ENCODE measurements at places on chromosomes 16 and 17.

- DNase-seq = peak; percentile 21
Measured at GRCh38 chr16:57186872-57187854, 1.0 kb downstream of the RSPRY1 start.

DNA sequence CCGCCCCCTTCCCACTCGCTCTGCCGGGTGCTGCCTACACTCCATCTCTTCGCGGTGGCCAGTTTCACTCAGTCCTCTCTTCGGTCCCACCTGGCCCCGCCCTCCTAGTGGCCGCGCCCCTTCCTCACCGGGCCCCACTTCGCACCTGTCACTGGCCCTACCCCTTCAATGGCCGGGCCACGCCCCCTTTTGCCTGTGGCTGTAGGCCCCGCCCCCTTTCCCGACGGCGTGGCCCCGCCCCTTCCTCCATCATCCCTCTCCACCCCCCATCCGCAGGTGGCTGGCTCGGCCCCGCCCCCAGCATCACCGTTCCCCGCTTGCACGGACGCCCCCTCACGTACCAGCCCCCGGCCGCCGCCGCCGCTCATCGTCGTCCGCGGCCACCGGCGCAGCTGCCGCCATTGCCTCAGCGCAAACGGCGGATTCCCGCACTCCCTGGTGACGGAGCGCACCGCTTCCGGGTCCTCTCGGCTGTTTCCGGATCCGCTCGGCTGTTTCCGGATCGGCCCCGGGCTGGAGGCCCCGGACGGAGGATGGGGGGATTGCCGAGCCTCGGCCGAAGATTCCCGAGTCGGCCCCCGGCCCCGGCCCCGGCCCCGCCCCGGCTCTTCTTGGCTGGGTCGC, at the start of gene RABEP2:
Gene RABEP2 (minus strand): TSS at position 477 of the 624 bp plus-strand sequence. CDS start 75 bp downstream, at position 402.
- peak; percentile 96 for DNase-seq

DNA sequence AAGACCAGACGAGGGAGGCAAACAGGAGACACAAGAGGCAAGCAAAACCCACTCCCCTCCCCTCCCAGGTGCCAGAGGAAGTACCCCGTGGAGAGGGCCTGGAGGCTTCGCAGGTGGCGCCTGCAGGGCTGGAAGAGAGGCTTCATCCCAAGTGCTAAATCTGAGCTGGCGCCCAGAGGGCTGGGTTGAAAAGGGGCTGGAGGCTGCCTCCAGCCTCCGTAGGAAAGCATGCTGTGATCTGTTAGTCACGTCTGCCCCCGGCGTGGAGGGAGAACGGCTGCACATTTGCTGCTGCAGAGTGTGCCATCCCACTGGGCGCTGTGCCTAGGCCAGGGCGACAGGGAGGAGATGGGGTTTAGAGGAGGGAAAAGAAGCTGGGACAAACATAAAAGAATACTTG, 16.9 kb downstream of the RPH3AL start:
- no peak for DNase-seq

- DNase-seq = no peak
Measured at GRCh38 chr17:82367724-82368524, 3.6 kb upstream of the UTS2R start.

GRCh38 chr16:29674188-29674587, 4.8 kb upstream of the QPRT start:
- no peak for DNase-seq

- peak; percentile 84 for DNase-seq
Measured at GRCh38 chr17:57892146-57892819, 42.4 kb upstream of the MRPS23 start.

- no peak for DNase-seq
Measured at GRCh38 chr17:50843150-50843905, 7.9 kb downstream of the WFIKKN2 start.

- no peak for DNase-seq
Measured at GRCh38 chr17:81037798-81038733, 3.1 kb downstream of the BAIAP2 start.

GRCh38 chr16:72922714-72923113, 125.2 kb downstream of the ZFHX3 start:
- no peak for DNase-seq

- DNase-seq = no peak
Measured at GRCh38 chr17:39861235-39861634, 2.9 kb downstream of the IKZF3 start.

DNA sequence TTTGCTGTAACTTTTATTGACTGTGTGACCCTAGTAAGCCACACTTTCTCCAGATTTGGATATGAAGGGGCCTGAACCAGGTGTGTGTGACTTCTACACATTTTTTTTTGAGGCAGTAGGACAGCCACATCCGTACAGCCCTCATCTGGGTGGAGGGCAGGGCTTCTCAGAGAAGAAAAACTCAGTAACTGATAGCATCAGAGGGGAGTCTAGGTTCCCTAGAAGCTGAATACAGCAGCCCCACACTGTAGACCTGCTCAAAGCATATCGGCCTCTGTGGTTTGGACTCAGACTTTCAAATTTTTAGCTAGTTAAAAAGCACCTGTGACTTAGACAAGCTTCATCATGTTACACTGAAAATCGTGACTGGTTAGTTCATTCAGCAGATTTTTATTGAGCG, 10.8 kb downstream of the PRSS54 start:
- no peak for DNase-seq

- no peak for DNase-seq
Measured at GRCh38 chr16:67673712-67674580, 7.3 kb downstream of the C16orf86 start.

GRCh38 chr16:64397945-64398508, 723.8 kb downstream of the CDH11 start:
- no peak for DNase-seq

DNA sequence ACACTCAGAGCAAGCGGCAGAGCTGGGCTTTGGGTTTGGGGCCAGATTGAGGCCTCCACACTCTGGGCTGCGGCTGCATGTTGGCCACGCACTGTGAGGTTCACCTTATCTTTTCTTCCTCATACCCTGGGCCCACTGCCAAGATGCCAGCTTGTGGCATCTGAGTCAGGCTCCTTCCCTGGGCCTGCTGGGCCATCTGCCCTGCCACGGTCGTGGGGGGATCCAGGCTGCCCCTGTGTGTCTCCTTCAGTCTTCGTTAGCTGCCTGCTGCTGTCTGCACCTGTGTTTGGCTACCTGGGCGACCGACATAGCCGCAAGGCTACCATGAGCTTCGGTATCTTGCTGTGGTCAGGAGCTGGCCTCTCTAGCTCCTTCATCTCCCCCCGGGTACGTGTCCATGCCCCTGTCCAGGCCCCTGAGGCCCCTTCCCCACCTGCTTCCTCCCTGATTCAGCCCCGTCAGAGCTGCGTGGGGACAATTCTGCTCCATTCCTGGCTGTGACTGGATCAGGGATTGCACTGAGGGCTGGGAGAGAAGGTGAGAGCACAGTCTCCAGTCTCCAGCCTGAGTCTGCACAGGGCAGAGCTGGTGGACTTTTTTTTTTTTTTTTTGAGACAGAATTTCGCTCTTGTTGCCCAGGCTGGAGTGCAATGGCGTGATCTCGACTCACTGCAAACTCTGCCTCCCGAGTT, 11.2 kb downstream of the SPNS3 start:
- DNase-seq = no peak

GRCh38 chr17:9855036-9855435, 29.3 kb downstream of the GLP2R start:
- no peak for DNase-seq

- DNase-seq = no peak
Measured at GRCh38 chr17:74325376-74325742, 667 bp upstream of the KIF19 start.

DNA sequence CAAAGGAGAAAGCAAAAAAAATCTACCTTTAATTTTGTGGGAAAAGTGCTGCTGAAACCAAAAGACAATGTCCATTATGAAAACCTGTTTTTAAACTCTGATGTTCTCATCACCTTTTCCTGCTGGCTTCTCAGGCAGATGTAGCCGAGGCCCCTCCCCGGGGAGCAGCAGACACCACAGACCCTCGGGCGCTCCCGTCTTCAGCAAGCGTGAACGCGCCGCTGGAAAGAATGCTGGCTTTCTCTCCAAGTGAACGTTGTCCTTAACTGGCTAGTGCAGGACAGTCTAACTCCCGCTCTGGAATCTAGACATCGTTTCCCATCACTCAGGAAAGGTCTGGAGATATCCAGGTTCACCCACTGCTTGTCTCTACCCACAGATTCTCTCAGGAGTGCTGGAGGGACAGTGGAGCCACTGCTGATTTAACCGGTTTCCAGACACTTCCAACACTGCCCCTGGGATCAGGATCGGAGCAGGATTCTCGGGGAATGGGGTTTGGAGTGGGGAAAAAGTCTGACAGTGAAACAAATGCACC, 211.2 kb downstream of the RBFOX3 start:
- no peak for DNase-seq

- DNase-seq = no peak
Measured at GRCh38 chr16:53048139-53048915, 4.4 kb downstream of the CHD9NB start.

DNA sequence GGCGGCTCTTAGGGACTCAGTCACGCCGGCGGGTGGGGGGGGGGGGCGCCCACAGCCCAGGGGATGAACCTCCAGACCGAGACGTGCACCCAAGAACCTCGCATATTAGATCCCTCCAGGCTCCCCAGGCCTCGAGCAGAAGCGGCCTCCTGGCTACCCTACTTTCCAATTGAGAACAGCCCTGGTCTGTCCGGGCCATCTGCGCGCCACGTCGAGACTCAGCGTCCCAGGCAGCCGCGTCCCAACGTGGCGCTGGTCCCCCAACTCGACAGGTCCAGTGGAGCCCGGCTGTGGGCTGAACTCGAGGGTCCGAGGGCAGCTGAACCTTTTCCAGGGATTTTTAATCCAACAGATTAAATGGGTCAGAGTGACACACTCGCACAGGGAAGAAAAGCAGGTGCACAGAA, 2.3 kb upstream of the IRX3 start:
- no peak for DNase-seq

DNA sequence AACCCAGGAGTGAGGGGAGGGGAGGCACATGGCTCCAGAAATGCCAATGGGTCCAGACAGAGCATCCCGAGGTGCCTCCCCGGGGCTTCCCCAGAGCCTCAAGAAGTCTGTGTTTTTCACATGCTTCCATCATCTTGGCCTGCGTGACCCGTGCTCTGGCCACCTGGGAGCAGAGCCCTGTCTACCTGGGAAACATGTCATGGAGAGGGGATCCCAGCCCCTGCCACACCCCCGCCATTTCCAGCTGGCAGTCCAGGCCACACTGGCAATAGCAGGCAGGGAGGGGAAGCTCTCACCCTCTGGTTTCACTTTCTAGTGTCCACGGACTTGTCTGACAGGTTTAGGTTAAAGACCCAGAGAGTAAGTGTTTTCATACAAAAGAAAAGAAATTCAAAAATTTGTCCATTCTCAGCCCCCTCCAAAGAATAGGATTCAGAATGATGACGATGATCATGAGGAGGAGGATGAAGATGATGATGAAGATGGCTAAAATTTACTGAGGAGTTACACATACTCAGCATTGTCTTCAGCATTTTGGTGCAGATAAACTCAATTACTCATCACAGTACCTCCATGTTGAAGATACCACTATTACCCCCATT, 9.0 kb downstream of the SMIM5 start:
- no peak for DNase-seq

GRCh38 chr16:8173111-8173644, 417.1 kb downstream of the TMEM114 start:
- DNase-seq = no peak

- DNase-seq = no peak
Measured at GRCh38 chr17:34126496-34126895, 128.6 kb upstream of the CCL2 start.

- DNase-seq = no peak
Measured at GRCh38 chr16:86495756-86496261, 14.5 kb upstream of the FOXF1 start.

- DNase-seq = peak; percentile 46
Measured at GRCh38 chr16:12323007-12323758, 346.6 kb downstream of the SNX29 start.

GRCh38 chr17:61047515-61047914, 352.1 kb upstream of the TBX2 start:
- no peak for DNase-seq

DNA sequence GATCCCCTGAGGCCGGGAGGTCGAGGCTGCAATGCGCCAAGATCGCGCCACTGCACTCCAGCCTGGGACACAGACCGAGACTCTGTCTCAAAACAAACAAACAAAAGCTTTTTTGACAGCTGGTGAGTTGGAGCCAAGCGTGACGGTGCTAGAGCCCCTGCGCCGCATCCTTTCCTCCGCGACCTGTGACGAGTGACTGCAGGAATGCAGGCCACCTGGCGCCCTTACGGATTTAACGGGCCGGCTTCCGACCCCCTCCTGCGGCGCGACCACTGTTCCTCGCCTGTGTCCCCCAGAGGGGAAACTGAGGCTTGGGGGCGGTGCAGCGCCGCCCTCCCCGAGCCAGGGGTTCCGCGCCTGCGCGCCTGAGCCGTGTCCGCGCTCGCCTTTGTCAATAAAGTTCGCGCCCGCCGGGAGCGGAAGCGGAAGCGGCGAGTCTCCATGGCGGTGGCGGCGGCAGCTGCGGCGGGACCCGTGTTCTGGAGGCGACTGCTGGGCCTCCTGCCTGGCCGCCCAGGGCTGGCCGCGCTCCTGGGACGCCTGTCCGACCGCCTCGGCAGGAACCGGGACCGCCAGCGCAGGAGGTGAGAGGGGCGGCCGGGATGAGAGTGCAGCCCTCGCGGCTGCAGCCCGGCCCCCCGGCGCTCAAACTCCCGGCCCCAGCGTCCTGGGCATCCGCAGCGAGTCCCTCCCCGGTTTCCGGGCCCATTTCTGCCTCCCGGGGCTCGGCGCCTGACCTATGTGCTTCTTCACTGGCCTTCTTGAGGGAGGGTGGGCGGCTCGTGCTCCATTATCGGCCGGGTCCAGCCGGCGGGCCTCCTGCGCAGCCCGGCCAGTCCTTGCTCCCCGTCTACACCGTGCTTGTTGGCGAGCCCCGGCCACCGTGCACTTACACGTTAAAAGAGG, at the start of gene PGS1:
Gene PGS1 (plus strand): TSS at position 425 of the 906 bp plus-strand sequence. CDS start 17 bp downstream, at position 442.
- DNase-seq = peak; percentile 84

GRCh38 chr16:79754501-79754900, 154.0 kb upstream of the MAF start:
- no peak for DNase-seq

GRCh38 chr16:80197741-80198201, 343.0 kb upstream of the DYNLRB2 start:
- DNase-seq = no peak

- no peak for DNase-seq
Measured at GRCh38 chr17:19238167-19238505, 970 bp downstream of the EPN2 start.

Measured in activated naive CD4-positive, alpha-beta T cell treated with Interleukin-2 at 50 U/mL for 16 hours (primary cell).